ENCODE measurements at places on chromosomes 2 and 18.

DNA sequence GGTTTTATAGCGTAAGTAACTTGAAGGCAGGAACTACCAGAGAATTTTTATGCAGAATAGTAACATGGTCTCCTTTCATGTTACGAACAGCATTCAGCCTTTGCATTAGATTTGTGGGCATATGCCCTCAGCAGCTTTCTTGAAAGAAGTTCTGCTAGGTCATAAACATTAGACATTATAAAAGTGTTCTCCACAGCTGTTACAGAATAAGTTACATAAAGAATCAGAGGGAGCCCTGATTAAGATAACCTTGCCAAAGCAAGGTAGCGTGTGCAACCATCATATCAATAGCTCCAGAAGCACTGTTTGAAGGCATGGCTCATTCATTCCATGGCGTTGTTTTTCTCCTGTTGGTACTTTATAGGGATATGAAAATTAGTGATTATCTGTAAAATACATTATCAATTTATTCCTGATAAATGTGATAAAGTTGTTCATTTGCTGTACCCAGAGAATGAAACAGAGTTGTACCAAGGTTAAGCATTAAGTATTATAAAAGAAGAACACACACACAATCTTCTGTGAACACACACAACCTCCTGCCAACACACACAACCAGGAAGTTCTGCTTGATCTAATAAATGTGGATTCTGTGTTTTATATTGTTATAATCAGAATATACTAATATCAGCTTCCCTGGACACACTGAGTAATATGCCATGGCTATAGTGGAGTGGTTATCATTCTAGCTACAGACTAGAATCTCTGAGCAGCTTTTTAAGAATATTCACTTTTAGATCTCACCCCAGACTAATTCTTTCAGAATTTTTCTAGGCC is 286.7 kb upstream of the SLC39A10 start:
- DNase-seq, result no peak

GRCh38 chr18:5103286-5103685 is 93.8 kb downstream of the AKAIN1 start:
- no peak for DNase-seq

DNA sequence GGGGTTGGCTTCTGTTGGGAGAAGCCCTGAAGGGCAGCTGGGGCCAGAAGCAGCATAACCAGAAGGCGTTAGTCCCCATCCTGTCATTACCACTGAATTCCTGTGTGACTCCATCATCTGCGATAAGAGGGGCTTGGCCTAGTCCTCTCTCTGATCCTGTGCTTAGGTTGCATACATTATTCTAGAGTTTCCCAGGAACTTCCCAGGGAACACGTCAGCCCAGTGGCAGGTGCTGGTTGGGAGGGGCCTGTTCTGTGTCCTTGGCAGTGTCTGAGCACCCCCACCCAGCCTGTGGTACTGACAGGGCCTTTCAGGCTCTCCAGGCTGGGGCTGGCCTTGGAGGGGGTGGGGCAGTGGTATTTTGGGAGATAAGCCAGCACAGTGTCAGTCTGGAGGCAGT is 4.5 kb upstream of the TOGARAM2 start:
- DNase-seq, result no peak

DNA sequence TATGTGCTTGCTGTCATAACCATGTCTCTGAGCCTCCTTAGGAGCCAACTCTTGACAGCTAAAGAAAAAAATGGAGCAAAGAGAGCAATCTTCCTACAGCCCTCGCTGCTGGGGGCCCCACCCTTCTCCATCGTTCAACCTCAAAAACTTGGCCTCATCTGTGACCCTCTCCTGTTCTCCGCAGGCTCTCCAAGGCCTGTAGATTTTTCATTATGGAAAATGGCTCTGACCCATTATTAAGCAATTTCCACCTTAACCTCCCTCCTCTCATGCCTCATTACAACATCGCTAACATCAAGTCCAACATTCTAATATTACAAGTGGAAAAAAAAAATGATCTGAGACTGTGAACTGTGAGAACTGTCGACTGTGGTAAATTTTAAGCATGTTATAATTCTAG is 98.7 kb downstream of the SLC8A1 start:
- DNase-seq, result no peak

DNA sequence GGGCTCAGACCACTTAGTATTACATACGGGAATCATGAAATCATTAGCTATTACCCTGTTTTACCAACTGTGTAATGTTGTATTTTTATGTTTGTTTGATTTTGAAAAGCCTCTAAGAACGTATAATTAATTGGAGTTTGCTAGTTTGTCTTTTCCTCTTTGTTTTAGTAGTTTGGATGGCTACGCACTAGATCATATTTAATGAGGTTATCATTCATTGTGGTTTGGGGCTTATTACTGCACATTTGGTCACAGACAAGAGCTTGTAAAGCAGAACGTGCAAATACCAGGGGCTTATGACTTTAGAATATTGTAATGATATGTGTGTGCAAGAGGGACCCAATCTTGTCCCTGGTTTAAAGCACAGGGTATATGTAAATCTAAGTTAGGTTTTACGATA is 10.3 kb downstream of the CABLES1 start:
- no peak for DNase-seq

- DNase-seq, result no peak
Measured at GRCh38 chr2:231820786-231821303, 34.6 kb downstream of the COPS7B start.

- DNase-seq, result no peak
Measured at GRCh38 chr18:22983175-22983574, 50.0 kb downstream of the RBBP8 start.

- DNase-seq, result no peak
Measured at GRCh38 chr2:6352906-6353515, 512.7 kb downstream of the CMPK2 start.

GRCh38 chr18:28504066-28504465 is 327.1 kb upstream of the CDH2 start:
- DNase-seq, result no peak

DNA sequence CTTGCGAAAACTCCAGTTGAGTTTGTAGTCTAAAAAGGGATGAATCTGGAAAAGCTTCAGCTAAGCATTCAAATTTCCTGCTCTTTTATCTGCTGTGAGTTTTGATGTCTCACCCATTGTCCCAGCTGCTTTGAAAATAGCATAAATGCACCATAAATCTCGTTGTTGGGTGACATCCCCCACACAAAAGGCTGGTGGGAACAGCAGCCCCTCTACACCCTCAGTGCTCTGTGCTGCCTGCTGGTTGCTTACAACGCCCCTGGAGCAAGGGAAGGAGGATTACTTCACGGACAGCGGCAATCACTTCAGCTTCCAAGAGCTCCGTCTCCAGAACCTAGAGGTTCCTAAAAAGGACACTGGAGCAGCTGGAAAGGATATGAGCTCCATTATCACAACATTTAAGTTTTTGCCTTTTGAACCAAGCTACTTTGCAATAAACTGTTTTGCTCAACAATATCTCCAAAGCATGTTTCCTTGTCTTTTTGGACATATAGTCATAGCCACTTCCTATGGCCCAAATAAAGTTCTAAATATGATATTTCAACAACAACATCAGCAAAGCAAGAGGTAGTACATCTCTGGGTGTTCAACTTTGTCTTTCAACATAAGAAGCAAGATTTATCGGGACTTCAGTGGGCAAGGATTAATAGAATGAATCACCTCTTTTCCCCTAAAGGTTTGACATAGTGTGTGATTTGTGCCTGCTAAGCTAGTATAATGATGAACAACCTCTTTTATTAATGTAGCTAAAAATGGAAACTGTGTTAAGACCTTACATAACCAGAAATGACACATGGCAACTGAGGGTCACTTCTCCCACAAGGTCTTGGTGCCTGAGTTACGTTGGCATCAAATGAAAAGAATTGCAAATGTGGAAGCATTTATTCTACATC is 413.5 kb downstream of the TXNL1 start:
- DNase-seq, result no peak

GRCh38 chr18:35473562-35473961 is 24.2 kb downstream of the INO80C start:
- no peak for DNase-seq

DNA sequence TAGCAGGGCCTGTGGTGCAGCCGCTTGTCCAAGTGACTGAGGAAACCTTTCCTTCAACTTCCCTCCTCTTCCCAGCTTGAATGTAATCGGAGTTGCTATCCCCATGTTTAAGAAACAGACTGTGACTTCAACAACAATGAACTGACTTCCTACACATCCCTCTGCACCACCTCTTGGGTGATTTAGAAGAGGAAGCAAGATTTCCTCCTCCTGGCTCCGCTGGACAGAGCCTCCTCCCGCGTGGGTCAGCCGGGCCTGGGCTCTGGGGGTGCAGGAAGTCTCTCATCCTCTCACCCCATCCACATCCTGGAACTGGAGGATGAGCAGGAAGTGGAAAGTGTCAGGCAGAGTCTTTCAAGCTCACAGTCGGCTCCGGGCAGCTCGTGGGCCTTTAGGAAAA is 84.3 kb downstream of the GATA6 start:
- DNase-seq, result no peak

- DNase-seq, result no peak
Measured at GRCh38 chr18:8049147-8049546, 482.0 kb downstream of the PTPRM start.

DNA sequence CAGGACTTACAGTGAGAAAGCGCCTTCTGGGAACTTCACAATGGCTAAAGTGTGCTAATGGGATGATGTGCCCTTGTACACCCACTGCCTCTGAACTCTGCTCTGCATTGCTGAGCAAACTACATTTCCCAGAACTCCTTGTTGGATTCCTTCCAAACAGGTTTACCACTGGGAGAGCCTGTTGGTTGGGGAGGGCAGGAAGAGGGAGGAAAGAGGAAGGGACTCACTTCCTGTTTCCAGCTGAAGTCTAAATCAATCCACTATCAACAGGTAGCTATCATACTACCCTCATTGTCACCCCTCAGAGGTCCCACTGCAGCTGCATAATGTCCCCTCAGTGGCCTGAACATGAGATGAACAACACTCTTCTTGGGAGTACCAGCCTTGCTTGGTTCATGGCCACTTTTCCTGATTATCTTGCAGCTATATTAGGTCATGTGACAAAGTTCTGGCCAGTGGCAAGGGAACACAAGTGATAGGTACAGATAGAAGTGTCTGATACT is 109.7 kb downstream of the MSH2 start:
- DNase-seq, result no peak

GRCh38 chr2:149544692-149545091 is 42.9 kb downstream of the MMADHC start:
- DNase-seq, result no peak

DNA sequence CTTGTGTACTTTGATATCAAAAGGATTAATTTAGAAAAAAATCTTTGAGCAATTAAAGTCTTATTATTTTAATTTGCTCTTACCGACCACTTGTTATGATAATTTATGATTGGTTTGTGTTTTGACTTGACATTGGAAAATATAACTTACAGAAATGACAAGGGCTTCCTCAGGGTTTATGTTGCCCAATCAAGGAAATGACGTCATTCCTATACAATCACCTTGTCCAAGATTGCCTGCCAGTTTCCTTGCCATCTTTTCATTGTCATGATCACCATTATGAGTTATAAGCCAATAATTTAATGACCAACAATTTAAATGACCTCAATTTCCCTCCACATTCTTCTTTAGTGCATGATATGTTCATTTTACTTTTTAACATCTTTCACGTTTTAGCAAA is 351.8 kb upstream of the TMEFF2 start:
- DNase-seq, result no peak

Data from effector CD4-positive, alpha-beta T cell (primary cell).